ENCODE measurements at places on chromosomes 4 and X. TPM values are rescaled to one million over a fixed set of nuclear protein-coding genes. Genes with fewer than 3 reads are reported as not detected.

SULT1B1 gene
- total RNA-seq, result not detected

WAS gene
- 0.20 TPM for total RNA-seq

AFF2 gene
- total RNA-seq, result not detected

GRCh38 chrX:48703228-48703627 lies 6.7 kb downstream of the SUV39H1 start:
- no peak for DNase-seq

GRCh38 chrX:41289095-41289494 lies 44.9 kb upstream of the DDX3X start:
- DNase-seq, result no peak

- no peak for DNase-seq
Measured at GRCh38 chrX:126994032-126994600, 174.6 kb downstream of the PRR32 start.

GRCh38 chrX:147848543-147849443 lies 62.9 kb upstream of the FMR1 start:
- no peak for DNase-seq

- peak; percentile 15 for DNase-seq
Measured at GRCh38 chrX:26783512-26784225, 567.7 kb downstream of the MAGEB5 start.

DNA sequence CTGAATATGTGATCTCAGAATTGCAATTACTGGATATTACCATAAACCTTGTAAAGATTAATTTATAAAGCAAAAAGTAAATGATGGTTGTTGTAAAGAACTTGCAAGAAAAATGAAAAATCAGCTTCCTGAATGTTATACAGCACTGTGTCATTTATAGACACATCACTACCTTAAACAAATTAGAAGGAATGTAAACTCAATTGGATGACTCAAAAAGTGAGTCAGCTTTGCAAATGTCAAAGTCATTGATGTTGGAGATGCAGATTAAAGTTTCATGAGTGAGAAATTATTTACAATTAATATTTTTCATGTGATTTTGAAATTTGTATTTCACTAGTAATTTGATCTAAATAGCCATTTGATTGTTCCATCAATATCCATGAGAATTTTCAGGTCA lies 193.2 kb downstream of the RAPGEF2 start:
- peak; percentile 44 for DNase-seq

GRCh38 chr4:71549516-71550160 lies 210.8 kb downstream of the SLC4A4 start:
- no peak for DNase-seq

GRCh38 chr4:166658585-166658984 lies 575.7 kb downstream of the SPOCK3 start:
- DNase-seq, result no peak

DNA sequence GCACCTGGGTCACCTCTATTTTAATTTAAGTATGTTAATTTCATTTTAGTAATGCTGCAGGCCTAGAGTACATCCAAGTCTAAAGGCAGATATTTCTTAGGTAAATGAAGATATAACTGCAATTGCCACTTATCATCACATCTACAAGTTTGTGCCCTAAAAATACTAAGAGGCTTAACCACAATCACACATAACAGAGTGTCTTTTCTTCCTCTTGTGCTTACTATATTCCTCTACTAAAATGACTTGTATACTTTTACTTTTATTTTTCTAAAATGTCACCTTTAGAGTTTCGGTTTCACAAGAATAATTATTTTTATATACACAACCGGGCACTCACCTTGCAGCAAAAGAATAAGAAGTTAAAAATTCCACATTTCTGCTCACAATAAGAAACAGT lies 77.9 kb downstream of the EFHC2 start:
- DNase-seq, result no peak

DNA sequence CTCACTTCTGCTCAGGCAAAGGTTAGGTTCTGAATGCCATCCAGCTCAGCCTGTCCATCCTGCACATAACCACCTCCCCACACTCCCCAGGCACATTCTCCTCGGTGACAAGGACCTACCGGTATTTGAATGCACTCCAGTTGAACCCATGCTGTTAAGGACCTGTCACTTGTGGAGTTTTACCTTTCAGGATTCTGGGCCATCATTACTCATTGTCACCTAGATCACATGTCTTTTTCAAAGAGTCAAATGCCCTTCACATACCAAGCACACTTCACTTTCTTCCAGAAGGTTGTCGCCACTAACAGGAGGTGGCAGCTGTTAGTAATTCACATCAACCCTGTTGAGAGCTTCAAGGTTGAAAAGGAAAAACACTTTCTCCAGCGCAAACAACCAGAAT lies 218.3 kb downstream of the SOWAHB start:
- DNase-seq, result no peak
